Astrocyte of the hippocampus (primary cell): ENCODE measurements at places on chromosomes 1 and 21.
A peak's percentile ranks its signal among the peaks of the same experiment; 100 is the strongest.

- DNase-seq, result no peak
Observed at GRCh38 chr1:219472596-219472995, 140.3 kb downstream of the ZC3H11B start.

- DNase-seq, result peak; percentile 20
Observed at GRCh38 chr1:178645157-178645807, 79.8 kb upstream of the RALGPS2 start.

DNA sequence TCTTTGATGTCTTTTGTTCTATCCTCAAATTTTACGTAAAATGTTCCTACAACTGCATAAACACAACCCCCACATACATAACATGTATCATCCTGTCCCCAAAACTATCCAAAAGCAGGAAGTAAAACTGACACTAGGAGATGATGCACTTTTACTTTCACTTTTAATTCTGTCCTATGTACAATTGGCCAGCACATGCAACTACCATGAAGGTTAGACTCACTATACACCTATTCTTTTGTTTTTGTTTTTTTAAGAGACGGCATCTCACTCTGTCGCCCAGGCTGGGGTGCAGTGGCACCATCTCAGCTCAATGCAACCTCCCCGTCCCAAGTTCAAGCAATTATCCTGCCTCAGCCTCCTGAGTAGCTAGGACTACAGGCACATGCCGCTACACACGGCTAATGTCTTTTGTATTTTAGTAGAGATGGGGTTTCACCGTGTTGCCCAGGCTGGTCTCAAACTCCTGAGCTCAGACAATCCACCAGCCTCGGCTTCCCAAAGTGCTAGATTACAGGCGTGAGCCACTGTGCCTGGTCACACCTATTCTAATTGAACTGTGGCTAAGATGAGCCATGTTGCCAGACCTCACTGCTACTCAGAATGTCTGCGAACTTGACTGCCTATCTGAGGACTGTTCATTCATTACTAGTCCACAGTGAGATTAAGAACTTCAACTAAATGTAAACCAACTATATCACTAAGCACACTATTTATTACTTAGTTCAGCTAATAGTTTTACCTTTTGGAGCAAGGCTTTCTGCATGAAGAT lies 48.0 kb downstream of the TOR3A start:
- no peak for DNase-seq

- DNase-seq, result no peak
Observed at GRCh38 chr1:183374825-183375224, 43.4 kb downstream of the NMNAT2 start.

GRCh38 chr1:82849460-82849859 lies 1048.7 kb downstream of the ADGRL2 start:
- no peak for DNase-seq

DNA sequence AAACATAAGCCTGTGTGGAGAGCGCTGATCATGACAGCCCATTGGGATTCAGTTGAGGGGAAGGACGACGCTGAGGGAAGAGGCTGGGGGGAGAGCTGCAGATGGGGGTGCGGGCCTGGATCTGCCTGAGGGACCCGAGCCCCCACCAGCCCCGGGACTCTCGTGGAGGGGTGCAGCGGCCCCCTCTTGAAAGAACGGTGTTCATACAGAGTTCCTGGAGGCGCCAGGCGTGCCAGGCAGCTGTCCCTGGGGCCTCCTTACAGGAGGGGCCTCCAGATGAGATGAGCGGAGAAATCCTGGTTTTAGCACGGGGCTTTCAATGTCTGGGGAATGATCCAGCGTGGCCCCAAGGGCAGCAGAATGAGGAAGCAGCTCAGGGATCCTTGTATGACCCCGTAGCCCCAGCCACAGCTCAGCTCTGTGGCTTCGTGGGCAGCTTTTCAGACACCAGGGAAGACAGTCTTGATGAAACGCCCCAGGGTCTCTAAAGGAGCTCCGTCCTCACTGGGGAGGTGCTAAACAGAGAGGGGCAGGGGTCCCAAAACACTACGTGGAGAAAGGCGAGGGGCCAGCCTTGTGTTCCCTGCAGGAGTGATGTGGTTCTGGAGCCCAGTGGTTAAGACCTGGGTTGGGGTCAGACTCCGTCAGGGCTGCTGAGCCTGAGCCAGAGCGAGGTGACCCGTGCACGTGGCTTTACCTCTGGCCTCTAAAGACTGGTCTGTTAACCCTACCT lies 7.2 kb upstream of the DSCAM start:
- DNase-seq, result no peak

- no peak for DNase-seq
Observed at GRCh38 chr1:187067160-187067559, 238.4 kb downstream of the PLA2G4A start.

DNA sequence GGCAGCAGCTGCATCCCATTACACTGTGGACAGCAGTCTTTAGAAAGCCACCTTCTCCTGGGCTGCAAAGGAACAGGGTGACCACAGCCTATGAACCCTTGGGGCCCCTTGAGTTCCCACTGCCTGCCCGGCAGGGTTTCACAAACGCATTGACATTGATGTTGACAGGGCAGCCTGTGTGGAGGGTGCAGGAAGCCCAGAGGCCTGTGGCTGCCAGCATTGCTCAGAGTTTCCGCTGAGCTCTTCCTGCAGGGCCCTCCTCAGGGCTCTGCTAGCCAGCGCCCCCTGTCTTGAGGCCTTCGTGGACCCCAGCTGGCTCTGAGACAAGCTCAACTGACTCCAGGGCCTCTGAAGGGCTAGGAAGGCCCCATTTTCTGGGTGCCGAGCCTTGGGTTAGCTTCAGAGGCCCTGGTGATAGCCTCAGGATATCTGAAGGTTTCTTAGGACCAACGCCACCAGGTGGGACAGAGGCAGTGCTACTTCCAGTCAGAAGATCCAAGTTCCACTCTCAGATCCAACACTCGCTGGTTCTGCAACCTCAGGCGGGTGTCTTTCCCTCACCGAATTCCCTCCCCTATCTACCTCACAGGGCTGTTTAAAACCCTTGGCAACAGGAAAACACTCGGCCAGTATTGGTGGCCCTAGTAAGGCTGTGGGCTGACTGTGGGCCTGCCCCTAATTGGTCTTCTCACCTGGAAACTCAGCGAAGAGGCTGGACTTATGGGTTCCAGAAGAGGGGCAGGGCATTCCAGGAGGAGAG lies 27.2 kb upstream of the EPS8L3 start:
- DNase-seq, result peak; percentile 70

DNA sequence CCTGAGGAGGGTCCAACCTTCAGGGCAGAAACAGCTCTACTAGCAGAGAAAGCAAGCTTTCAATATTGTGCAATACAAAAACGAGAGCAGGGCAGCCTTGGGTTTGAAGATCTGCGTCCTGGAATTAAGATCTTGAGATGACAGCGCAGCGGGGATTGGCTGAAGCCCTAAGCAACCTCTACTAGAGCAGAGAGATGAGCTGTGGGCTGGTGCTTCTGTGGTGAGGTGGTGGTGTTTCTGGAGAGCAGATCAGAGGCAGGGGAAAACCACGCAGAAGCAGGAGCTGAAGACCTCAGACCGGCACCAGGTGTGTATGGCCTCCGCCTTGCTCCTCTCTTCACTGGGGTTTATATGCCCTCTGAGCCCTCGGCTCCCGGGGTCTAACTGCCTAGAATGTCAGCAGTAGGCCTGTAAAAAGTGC lies 12.5 kb downstream of the TRAF3IP3 start:
- DNase-seq, result no peak

DNA sequence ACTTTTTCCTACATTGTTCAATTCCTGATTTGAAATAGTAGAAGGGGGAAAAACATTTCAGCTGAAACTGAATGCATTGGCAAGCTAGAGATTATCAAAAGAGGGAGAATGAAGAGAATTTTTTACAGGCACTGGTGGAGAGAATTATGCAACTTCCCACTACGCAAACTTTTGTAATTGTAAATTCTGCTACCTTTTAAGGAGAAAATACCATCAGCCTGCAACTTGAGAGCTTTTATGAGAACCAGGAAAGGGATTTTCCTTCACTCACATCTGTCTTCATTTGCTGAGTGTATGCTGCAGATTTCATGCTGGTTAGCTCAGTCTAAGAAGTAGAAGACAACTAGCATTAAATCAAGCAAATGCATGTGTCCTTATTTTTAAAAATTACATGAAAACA lies 43.7 kb downstream of the ADAMTS1 start:
- DNase-seq, result no peak

- no peak for DNase-seq
Observed at GRCh38 chr21:22556829-22557228, 1558.6 kb downstream of the NCAM2 start.

GRCh38 chr1:2593251-2593878 lies 6.8 kb downstream of the PRXL2B start:
- no peak for DNase-seq

- DNase-seq, result no peak
Observed at GRCh38 chr1:216090556-216090955, 332.7 kb downstream of the USH2A start.

DNA sequence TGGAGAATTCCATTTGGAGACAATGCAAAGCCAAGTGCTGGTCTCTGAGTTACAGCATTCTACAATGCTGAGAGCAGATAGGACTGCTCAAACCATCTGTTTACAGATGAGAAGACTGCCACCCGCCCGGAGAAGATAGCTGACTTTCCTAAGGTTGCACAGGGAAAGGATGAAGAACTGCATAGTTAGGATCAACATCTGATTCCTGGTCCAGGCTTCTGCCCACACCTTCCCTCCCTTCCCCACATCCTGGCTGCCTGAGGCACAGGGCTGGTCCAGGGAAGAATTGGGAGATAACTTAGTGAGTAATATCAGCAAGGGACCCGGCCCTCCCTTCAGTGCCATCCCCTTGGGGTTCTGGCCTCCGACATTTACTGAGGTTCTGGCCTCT lies 2.0 kb downstream of the SERINC2 start:
- DNase-seq, result no peak

DNA sequence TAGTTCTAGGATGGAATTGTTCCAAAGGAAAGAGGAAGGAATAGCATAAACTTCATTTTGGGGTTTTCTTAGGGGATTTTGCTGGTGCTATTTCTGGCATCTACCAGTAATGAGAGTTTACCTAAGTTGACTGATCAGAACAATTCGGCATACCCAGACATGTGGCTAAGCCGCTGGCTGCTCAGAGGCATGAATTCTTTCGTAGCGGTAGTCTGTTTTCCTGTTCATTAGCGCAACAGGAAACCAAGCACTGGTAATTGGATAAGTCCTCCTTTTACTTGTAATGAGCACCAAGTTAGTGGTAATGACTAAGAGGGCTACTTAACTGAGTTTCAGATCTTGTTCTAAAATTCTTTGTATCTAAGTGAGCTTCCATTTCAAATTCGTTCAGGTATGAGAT lies 38.6 kb downstream of the C21orf91 start:
- DNase-seq, result peak; percentile 28

- no peak for DNase-seq
Observed at GRCh38 chr1:152770411-152770810, 4.5 kb upstream of the LCE1F start.

DNA sequence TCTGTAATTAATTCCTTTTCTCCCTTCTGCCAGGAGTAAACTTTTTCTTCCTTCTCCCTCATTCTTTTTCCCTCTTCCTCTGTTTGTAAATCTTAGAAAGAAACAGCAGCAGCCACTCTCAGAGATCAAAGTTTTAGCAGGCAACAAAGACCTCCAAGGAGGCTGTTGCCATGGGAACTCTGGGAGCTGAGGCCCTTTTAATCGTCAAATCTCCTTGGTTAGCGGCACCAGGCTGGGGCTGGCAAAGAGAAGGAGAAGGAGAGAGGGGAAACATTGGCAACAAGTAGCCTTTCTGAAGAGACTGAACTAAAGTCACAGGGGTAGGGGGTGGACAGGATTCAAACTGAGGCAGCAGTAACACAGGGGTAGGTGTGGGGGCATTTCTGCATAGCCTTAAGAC lies 25.2 kb downstream of the ILDR2 start:
- DNase-seq, result peak; percentile 59

DNA sequence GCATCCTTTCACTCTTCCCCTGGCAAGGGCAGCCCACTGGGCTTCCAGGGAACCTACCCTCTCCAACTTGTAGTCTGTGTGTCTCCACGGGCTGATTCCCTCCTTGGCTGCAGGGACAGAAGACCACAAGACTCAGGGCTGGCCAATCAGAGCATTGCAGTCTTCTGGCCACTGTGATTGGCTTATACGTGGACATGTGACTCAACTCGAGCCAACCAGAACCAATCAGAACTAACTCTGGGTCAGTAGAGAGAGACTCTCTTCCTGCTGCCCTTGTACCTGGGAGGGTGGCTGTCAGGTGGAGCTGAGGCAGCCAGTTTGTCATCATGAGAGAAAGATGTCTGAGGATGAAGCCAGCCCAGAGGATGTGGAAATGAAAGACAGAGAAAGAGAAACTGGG lies 64.0 kb downstream of the DHRS3 start:
- DNase-seq, result peak; percentile 13

DNA sequence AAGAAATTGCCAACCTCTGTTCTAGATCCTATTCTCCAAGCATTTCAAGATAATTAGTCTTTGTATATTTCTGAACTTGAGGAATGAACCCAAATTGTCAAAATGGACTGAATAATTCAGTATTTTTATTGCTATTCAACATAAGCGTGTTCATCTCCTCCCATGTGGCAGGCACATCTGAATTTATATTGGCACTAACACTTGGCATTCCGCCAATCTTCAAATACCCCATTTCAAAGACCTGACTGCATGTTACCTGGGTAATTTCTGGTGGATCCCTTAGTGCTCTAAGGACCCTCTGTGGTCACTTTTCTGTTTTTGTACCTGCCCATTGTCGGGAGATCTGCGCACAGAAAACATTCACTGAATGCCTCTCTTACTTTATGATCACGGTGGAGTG lies 66.6 kb downstream of the BACE2 start:
- no peak for DNase-seq

DNA sequence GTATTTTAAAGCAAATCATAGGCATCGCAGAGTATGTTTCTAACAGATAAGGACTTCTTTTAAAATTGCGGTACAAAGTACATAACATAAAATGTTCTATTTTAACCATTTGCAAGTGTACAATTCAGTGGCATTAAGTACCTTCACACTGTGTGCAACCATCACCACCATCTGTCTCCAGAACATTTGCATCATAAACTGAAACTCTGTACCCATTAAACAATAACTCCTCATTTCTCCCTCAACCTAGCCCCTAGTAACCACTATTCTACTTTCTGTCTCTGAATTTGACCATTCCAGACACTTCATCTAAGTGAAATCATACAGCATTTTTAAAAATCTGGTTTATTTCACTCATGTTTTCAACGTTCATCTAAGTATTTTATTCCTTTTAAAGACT lies 16.6 kb upstream of the ATF3 start:
- DNase-seq, result no peak

DNA sequence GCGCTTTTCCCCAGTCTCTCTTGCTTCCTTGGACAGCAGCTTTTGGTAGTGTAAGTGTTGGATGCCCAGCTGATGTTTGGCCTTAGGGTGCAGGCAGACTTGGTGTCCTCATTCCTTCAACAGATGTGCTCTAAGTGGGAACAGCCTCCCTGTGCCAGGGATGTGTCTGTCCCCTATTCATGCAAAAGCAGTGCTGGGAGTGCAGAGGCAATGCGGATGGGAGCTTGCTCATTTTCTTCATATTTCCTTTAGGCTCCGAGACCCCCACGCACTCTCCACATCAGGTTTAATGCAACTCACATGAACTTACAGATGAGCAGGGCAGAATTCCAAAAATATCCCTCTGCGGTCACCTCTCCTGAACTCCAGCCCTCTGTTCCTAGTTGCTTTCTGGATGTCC lies 96.1 kb downstream of the IER5 start:
- no peak for DNase-seq
